Common myeloid progenitor, CD34-positive (primary cell): ENCODE measurements at places on chromosomes 11 and 22.

- DNase-seq = no peak
Observed at GRCh38 chr11:131178596-131178995, 191.8 kb upstream of the NTM start.

DNA sequence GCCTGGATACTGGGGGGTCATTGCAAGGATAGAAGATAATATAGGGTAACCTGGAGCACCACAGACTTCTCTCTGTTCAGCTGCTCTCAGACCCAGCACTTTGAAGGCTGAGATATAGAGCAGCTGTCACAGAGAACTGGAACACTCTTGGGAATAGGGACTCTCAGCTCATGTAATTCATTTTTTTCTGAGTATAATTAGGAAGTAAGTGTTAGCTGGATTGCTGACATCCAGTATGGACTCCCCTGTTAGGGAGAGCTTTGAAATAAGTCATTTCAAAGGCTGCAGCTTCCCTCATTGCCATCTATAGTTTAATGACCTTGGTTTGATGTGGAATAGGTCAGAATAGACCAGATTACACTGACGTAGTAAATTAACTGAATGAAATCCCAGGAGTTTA lies 120.8 kb upstream of the POU2AF2 start:
- no peak for DNase-seq

DNA sequence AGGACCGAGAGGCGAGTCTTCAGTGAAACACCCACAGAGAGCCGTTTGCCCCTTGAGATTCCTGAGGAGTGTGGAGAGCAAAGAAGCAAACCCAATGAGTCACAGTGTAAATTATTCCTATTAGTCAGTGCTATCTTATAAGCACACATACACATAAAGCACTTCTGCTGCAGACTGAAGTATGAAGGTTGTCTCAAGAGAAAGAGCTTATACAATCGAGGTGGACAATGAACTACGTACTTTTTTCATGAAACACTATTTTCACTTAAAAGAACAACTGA lies 37.3 kb downstream of the GALNT18 start:
- DNase-seq = no peak

- DNase-seq = no peak
Observed at GRCh38 chr11:104534278-104534677, 364.0 kb downstream of the CASP12 start.

- no peak for DNase-seq
Observed at GRCh38 chr11:134486106-134486505, 74.1 kb upstream of the B3GAT1 start.

- DNase-seq = no peak
Observed at GRCh38 chr22:30252411-30253204, 6.0 kb upstream of the LIF start.

DNA sequence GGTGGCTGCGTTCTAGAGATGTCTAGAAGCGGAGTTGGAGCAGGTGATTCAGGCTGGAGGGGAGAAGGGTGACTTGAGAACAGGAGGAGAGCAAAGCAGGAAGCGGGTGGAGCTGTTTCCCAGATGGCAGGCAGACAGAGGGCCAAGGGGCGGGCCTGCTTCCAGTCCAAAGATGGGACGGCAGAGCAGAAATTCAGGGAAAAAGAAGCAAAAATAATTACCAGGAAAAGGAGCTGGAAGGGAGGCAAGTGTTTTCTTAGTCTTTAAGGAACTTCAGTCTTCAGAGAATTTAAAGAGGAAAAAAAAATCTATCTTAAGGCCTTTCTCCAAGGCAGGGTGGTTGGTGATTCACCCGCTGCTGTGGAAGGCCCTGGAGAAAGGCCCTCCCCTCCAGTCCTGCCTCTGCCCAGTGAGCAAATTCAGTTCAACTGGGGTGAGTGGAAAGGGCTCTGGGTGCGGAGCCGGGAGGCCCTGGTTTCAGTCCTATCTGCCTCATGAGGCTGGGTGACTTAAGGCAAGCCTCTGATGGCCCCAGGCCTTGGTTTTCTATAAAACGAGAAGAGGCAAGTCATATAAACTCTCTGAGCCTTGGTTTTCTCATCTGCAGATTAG lies 4.5 kb upstream of the CREB3L1 start:
- no peak for DNase-seq
